ENCODE measurements at places on chromosomes 16 and 17. TPM values are rescaled to one million over a fixed set of nuclear protein-coding genes. Genes with fewer than 3 reads are reported as not detected.

- DNase-seq = no peak
These were observed 42.5 kb downstream of the ZNF267 start for GRCh38 chr16:31916056-31916488.

Gene TBC1D3K
- total RNA-seq = not detected

DNA sequence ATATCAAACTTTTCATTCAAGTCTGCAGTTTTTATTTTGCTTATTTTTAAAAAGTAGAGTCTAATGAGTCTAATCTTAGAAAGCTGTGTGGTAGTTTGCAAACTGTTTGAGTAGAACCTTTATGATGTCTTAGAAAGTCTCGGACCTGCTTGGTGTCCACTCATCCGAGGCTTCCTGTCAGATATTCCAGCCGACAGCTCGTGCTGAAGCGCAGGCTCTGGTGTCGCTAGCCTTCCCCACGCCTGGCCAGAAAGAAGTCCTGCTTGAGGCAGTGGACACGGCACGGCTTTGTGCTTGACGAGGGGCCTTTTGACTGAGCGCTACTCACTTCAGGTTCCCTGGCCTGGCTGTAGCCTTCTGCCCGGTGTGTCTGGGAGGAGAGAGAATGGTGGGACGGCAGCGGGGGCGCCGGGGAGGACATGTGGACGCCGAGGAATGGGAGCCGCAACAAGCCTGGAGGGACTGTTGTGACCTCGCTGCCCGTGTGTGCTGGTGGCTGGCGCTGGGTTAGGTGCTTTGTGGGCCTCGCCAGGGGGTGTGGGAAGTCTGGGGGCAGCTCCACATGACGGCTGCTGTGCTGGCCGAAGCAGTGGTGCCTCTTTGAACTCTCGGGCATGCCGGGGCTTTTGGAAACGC, 33.5 kb downstream of the BANP start:
- DNase-seq = no peak

GRCh38 chr16:12620150-12620549, 183.5 kb downstream of the CPPED1 start:
- no peak for DNase-seq

GRCh38 chr16:85586380-85587104, 26.6 kb upstream of the GSE1 start:
- DNase-seq = peak; percentile 93

- no peak for DNase-seq
These were observed 1.9 kb upstream of the GGA2 start for GRCh38 chr16:23512168-23512695.

GRCh38 chr17:65511316-65511715, 50.1 kb downstream of the AXIN2 start:
- no peak for DNase-seq

- no peak for DNase-seq
These were observed 10.9 kb downstream of the RAB40C start for GRCh38 chr16:600781-601180.

Gene PRSS21
- total RNA-seq = not detected

DNA sequence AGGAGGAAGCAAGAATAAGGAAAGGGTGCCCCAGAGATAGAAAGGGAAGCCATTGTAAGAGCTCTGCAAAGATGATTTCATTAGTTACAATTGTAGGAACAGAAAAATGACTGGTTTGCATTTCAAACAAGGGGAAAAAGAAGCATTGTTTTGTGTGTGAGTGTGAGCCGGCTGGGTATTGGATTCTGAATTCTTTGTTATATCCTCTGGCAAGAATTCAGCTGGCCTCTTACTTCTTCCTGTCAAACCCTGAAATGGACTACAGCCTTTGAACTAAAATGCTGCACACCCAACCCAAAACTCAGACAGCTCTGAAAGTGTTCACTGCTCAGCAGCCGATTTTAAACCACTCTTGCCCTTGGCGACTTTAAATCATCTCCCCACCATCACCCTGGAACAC, 461.3 kb downstream of the PMP22 start:
- DNase-seq = no peak

DNA sequence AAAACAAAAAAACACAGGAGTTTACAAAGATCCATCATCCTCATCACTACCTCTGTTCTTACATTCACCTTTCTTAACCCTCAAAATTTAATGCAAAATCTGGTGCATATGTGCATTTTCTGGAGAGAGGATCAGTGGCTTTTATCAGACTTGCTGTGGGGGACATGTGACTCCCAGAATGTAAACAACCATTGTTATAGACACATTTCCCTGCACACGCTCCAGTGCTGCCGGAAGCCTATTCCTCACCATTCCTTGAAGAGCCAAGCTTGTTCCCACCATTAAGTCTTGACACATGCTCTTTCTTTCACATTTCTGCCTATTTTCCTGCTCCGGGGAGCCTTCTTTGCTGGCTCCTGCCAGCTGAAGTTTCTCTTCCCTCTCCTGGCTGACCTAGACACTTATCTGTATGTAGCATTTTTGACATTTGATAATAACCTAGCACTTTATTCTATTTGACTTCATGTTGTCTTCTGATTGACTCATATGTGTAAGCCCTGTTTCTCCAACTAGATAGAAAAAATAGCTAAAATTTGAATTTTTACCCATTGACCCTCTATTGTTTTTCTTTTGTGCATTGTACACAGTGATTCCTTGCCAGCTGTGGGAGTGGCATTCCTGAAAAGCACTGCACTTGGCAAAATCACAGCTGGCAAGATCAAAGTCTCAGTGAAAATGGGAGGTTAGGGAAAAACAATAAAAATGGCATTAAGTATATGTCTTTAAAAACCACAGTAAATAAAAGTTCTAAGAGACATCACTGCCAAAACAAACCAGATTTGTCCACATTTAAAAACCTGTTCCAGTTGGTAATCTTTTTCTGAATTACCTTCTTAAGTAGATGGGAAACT, 76.8 kb upstream of the CIBAR2 start:
- no peak for DNase-seq

DNA sequence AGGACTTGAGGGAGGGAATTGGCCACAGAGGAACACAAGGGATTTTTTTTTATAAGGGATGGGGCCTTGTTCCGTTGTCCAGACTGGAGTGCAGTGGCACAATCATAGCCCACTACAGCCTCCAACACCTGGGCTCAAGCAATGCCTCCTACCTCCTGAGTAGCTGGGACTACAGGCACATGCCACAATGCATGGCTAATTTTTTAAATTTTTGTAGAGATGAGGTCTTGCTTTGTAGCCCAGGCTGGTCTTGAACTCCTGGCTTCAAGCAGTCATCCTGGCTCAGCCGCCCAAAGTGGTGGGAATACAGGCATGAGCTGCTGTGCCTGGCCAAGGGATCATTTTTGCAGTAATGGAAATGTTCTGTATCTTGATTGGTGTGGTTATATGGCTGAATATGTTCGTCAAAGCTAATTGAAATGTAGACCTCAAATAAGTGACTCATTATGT, 56.9 kb downstream of the VMP1 start:
- DNase-seq = no peak

GRCh38 chr16:89860747-89861304, 12.6 kb upstream of the TCF25 start:
- DNase-seq = peak; percentile 86

Gene JPH3
- total RNA-seq = 0.28 TPM

DNA sequence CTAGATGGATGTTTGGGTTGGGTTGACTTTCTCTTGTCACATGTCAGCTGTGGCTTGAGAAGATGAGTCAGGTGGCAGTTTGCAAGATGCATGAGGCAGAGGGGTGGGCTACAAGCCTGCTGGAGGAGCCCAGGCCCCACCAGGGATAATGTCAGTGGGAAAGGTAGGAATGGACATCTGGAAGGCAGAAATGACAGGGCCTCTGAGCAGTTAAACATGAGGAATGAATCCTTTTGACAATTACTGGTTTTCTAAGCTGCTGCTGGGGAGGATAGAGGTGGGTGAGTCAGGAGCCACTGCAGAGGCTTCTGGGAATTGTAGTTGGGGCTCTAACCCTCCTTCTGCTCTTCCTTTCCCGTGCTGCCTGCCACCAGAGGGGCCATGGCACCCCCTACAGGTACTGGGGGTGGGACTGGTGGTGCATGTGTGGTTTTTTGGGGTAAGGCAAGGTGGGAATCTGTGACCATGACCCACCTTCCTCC, 15.7 kb downstream of the SLC52A1 start:
- DNase-seq = no peak

GRCh38 chr16:51057102-51057793, 93.8 kb downstream of the SALL1 start:
- no peak for DNase-seq

Gene CIITA
- total RNA-seq = 9.1 TPM

- no peak for DNase-seq
These were observed 444.9 kb downstream of the SOX9 start for GRCh38 chr17:72565758-72566157.

DNA sequence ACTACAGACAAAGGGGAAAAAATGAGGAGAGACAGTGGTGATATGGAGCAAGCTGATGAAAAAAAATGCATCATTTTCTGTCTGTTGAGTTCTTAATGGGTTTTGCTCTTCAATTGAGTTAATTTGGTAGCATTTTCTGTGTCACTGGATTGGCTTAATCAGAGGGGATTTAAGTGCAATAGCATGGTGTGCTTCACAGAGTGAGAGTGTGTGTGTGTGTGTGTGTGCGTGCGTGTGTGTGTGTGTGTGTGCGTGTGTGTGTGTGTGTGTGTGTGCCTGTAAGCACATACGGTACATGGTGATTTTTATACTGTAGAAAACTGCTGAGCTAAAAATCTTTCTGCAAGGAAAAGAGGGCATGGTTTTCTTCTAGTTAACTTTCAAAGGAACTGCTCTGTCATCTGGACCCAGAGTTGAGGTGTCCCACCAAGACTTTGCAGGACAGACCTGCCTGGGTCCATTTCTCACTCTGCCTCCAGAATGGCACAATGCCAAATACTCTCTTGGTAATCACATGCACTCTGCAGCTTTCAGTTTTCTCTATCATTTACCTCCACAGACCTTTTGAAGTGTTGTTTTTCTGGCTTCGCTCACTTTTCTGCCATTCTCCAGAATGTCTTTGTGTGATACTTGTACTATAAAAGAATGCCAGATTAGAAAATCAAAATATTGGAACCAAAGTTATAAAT, 952.6 kb upstream of the SOX9 start:
- no peak for DNase-seq

- DNase-seq = peak; percentile 4
These were observed 3.6 kb downstream of the FLYWCH1 start for GRCh38 chr16:2915196-2915929.

Gene KRT33B
- not detected for total RNA-seq

GRCh38 chr16:19639986-19640421, 78.0 kb downstream of the KNOP1 start:
- DNase-seq = no peak

Gene NUDT21
- 76.9 TPM for total RNA-seq

DNA sequence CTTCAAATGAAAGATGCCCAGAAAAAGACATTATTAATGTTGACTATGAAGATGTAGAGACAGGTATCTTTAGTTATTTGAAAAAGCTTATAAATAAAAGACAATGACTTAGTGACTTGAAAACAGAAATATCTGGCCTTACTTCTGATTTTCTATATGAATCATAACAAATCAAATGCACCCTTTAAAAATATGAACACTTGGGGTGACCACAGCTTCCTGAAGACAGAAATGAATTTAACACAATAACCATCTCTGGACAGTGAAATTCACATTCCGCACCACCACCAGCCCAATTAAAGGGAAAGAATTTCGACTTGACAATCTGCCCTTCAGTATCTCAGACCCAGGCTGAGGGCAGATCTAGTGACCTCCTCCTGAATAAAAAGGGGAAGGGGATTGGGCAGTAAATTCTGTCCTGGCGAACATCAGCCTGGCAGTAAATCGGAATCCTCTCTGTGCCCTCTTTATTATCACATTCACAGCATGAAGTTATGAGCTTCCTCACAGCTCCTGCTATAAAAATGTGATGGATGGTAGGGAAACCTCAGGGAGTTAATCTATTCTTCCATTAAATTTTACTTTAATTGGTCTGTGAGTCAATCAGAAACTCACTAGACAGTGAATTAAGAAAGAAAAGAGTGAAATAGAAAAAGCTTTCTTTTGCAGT, 131.5 kb downstream of the SNX11 start:
- DNase-seq = no peak

DNA sequence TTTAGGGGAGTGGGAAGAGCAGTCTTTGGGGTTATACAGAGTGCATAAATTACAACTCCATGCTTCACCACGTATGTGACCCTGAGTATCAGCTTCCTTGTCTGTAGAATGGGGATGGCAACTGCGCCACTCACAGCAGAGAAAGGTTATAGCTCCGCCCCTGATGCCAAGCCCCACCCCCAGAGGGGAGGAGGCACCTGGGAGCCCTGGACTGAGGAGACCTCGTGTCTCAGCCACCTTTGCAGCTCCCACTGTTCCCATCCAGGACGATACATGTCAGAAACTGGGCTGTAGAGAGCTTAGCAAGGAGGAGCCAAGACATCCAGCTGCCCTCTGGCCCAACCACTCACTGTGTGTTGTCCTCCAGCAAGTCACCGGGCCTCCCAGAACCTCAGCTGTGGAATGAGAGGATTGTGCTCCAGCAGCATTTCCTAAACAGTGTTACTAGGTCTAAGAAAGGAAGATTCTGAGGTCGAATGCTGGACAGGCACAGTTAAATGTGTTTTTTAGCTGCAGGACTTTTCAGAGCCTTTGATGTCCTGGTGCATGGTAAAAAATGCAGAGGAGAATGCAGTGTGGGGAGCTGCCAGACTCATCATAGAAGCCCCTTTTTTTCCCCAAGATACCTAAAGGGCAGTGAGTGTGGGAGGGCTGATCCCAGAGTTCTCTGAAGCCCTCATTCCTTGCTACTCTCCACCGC, 49.4 kb downstream of the BEAN1 start:
- no peak for DNase-seq

DNA sequence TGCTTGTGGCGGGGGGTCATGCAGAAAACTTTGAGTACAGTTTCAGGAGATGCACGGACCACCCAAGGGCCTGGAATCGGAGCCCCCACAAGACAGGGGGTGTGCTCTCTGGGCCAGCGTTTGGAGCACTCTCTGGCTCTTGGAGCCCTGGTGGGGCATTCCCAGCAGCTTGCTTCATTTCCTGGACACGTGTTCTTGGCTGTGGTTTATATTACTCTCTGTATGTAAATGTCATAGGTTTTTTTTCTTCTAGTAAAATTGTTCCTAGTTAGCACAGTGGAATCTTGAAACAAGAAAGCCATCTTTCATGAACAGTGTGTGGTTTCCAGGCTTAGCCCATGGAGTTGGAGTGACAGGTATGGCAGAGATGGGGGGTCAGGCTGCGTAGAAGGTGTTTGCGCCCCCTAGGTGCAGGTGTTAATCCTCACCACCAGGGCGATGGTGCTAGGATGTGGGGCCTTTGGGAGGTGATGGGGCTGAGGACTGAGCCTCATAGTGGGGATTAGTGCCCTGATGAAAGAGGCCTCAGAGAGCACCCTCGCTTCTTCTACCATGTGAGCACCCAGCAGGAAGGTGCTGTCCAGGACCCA, 79.8 kb downstream of the JPH3 start:
- DNase-seq = no peak
